ENCODE measurements at places on chromosomes 12 and 14.

DNA sequence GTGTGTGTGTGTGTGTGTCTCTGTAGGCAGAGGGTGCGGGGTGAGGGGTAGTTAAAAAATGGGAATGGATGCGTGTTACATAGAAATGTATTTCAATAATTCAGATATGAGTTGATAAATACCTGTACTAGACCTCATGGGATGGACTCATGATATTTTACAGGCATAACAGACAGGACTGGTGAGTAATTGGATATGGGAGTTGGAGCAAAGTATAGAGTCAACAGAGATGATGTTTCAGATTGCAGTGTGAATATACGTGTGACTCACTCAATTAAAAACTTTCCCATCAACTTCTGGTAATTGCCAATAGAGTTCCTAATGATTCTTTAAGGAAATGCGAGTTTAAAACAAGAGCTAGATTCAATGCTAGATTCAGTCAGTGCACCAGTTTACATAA lies 711.9 kb downstream of the C12orf50 start:
- no peak for DNase-seq

- no peak for DNase-seq
Observed at GRCh38 chr14:77245820-77246219, 25.2 kb downstream of the NGB start.

DNA sequence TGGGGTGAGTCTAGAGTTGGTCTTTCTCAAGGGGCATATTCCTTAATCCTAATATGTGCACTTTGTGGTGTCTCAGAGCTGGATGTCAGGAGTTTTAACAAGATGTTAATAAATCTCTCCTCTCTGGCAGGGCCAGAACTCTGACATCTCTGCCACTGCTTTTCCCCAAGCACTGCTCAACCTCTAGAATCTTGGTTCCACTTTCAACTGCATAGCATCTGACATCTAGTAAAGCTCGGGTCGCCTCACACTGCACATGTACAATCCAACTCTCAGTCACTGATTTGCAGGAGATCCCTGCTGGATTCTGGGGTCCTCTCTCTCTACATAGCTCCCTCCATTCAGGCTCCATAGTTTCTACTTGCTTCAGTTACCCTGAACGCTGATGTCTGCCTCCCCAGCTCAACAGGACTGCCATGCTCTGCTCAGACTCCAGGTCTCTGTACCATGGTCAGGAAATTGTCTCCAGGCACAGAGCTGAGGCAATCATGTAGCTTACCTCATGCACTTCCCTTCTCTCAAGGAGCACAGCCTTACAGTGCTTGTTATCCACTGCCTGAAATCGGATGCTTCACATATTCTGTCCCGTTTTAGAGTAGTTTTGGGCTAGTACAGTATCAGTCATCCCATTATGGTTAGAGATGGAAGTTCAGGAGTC lies 1.6 kb downstream of the PTCSC3 start:
- DNase-seq, result no peak

DNA sequence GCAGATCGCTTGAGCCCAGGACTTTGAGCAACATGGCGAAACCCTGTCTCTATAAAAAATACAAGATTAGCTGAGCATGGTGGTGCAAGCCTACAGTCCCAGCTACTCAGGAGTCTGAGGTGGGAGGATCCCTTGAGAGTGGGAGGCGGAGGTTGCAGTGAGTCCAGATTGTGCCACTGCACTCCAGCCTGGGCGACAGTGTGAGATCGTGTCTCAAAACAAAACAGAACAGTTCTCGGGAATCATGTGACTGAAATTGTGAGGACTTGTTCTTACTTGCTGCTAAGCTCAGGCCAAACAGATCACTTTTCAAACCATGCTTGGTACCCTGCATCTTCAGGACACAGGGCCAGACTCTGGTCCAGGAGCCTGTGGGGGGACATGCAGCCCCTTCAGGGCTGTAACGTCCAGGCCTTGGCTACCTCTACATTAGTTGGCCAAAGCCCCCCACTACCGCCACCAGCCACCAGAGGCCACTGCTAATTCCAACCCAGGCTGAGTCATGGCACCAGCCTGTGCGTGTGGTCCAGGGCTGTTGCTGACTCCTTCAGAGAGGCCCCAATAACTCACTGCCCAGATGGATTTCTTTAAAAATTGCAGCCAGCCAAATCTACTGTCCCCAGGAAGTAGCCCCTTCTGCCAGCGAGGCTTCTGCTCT lies 33.4 kb upstream of the SYNDIG1L start:
- peak; percentile 6 for DNase-seq

DNA sequence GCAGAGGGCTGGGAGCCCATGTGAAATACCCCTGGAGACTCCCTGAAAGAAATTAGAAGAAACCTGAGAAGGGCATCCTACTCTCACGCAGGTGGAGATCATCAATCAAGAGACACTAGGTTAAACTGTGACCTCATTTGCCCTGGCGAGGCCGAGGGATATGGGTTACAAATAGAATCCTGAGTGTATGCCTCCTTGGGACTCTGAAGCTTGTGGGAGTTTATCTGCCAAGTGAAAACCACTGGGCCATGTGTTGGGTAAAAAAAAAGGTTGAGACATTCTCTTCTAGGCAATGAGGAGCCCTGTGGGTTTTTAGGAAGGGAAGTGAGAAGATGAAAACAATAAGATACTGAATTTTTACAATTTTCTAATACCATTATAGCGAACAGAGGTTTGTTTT lies 160.7 kb upstream of the ARID2 start:
- DNase-seq, result no peak

GRCh38 chr14:91420686-91421085 lies 3.1 kb upstream of the CCDC88C start:
- no peak for DNase-seq

GRCh38 chr14:81638656-81639280 lies 105.1 kb upstream of the SEL1L start:
- DNase-seq, result no peak

- no peak for DNase-seq
Observed at GRCh38 chr12:111215881-111216280, 153.0 kb downstream of the PHETA1 start.

DNA sequence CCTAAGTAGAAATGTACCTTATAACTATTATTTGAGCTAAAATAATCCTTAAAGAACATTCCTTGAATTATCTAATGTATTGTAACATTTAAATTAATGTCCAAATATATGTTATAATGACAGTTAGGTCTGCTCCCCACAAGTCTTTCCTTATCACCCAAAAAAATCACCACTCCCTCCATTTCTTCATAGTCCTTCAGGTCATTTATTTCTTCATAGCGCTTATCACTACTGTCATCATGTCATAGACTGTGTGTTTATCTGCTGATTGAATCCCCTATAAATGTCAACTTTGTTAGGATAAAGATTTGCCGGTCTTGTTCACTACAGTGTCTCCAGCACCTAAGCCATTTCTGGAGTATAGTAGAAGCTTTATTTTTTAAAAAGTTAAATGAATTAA lies 12.0 kb downstream of the LUM start:
- DNase-seq, result no peak
